NCI-H774 (cell line): ENCODE measurements at places on chromosomes 7 and 10.

DNA sequence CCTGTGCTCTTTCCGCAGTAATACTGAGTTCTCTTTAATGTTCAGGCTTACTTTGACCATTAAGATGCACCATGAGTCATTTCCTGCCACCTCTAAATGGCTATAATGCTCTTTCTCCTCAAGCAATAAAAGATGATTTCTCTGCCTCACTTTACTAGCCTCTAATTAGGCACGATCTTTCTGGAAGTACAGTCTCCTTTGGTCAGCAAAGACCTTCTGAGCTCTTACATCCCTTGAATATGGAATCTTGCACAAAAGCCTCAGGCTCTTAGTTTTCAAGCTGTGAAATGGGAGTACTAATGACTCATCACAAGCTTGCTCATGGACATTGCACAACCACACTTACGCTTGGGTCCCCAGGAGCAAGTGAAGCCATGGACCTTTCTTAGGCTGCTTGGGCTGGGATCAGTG lies 85.9 kb downstream of the FRMD4A start:
- no peak for DNase-seq

DNA sequence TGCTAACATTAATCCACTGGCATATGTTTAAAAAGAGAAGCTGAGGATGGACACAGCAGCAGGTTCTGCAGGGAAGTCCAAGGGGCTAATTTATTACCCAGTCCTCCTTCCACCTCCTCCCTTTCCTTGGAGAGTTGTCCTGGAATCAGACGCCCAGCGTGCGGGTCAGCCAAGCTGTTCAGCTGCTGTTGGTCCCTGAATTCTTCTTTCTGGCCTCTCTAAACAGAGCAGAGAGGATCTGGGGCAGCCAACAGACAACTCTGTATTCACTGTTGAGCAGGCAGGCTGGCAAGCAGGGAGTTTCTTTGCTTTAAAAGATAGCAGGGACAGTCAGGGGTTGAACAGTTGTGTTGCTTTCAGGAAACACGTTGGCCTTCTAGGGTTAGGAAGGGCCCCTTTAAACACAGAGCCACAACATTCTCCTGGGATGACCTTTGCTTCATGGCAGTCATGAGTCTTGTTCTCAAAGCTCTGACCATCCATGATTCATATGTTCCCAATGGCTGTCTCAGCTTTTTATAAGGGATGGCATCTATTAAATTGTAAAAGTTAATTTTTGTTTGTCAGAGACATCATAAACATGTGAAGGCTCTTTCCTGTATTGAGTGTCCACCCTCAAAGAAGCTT lies 217.0 kb downstream of the CREB5 start:
- no peak for DNase-seq

DNA sequence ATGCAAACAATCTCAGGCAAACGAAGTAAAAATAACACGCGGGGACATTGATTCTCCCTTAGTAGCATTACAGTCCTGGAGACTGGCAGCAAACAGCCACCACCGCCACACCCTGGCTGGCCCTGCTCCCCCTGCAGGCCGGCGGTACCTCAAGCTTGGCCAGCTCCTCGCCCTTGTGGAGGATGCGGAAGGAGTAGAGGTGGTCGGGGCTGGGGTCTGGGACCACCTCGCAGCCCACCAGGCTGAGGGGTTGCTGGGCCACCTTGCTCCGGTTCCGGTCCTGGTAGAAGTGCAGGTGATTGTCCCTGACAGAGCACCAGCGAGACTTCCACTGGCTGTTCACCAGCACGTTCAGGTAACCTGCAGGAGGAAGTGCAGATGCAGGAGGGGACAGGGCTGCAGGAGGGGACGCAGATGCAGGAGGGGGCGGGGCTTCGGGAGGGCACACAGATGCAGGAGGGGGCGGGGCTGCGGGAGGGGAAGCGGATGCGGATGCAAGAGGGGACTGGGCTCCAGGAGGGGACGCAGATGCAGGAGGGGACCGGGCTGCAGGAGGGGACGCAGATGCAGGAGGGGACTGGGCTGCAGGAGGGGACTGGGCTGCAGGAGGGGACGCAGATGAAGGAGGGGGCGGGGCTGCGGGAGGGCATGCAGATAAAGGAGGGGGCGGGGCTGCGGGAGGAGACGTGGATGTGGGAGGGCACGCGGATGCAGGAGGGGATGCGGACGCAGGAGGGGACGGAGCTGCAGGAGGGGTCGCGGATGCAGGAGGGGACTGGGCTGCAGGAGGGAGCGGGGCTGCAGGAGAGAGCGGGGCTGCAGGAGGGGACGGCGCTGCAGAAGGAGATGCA lies 65.7 kb downstream of the VWA2 start:
- DNase-seq: peak; percentile 37

DNA sequence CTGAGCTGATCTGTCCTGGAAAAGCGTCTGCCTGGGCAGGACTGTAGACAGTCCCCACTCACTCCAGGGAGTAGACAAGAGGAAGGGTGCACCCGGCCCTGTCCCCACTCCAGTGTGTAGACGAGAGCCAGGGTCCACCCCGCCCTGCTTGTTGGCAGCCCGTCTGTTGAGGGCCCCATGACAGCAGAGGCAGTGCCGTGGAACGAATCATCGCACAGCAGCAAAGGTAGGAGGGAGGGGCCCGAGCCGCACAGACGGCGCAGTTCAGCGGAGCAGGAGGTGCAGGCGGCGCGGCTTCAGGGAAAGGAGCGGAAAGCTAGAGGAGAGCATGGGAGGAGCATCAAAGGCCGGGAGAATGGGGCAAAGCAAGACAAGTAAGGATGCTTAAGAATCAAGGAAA lies 93.0 kb downstream of the DYNC2I1 start:
- DNase-seq: no peak

- no peak for DNase-seq
These were observed 95.0 kb upstream of the KIAA1217 start for GRCh38 chr10:24113901-24114300.

- no peak for DNase-seq
These were observed 398.5 kb upstream of the CNTNAP2 start for GRCh38 chr7:145718129-145718528.

DNA sequence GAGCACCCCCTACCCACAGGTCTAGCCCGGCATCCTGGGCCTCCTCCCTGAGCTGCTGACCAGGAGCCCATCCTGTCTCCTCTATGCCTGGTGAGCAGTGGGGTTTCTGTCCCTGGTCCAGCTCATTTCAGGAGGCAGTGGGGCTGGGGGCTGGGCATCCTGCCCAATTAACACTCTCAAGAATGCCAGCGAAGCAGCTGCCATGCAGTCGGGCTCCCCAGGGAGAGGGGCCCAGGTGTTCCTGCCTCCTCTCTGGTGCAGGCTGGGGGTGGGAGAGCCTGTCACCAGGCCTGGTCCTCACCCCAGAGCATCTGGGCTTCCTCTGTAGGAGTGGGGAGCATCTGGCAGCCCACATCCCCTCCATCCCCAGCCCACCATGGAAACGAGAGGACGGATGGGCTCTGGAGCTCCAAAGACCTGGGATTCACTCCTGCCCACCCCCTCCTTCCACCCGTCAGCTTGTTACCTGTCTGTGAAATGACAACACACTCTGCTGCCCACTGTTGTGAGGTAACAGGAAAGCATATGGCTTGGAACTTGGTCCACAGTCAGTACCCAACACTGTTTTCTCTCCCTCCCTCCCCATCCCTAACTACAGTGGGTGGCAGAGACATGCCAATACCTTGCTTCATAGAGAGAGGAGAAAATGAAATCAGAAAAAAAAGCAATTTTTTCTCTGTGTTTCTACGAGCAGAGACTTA lies 69.1 kb downstream of the SLIT1 start:
- DNase-seq: no peak

GRCh38 chr10:103763374-103764202 lies 91.8 kb downstream of the SH3PXD2A start:
- no peak for DNase-seq

DNA sequence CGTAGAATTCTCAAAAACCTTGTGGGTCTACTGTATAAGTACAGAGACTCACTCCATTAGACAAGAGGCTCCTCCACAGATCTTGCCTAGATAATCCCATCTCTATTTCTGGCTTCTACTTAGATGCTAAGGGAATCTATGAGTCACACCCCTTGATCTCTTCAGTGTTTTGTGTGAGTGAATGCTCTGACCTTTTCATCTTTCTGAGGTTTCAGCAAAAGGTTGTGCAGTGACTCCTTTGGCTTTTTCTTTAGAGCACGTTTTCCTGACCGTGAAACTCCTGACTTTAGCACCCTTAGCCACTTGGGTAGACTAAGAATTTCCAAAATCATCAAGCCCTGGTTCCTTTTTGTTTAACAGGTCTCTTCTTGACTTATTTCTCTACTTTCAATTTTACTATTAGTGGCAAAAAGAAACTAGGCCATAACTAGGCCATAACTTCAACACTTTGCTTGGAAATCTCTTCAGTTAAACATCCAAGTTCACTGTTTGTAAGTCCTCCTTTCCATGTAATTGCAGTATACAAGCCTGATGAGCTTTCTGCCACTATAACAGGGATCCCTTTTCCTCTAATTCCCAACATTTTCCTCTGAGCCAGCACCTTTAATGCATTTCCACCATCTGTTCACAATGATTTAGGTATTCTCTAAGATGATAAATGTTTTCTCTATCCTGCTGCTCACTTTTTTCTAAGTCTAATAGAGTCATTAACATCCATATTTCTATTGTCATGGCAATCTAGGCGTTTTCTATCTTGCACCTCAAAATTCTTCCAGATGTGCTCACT lies 19.4 kb downstream of the COPG2 start:
- no peak for DNase-seq

GRCh38 chr10:12409161-12409560 lies 59.8 kb downstream of the CAMK1D start:
- no peak for DNase-seq

- no peak for DNase-seq
These were observed 35.4 kb downstream of the JMJD1C start for GRCh38 chr10:63430091-63430998.

GRCh38 chr10:29734640-29734961 lies 99.8 kb upstream of the SVIL start:
- no peak for DNase-seq

DNA sequence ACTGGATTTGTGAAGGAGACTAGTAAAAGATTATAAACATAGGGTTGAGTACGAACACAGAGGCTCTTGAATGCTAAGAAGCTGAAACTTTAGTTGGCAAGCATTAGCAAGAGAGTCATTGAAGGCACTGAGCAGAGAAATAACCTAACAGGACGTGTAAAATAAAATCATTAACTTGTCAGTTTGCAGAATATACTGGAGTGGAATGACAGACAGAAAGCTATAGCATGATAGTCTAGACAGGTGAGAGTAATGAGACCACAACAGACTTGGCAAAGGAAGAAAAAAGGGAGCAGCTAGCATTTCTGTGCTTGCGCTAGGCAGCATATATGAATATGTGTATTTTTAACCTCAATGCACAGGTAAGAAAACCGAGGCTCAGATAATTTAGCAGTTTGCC lies 30.8 kb downstream of the MINDY3 start:
- DNase-seq: no peak

DNA sequence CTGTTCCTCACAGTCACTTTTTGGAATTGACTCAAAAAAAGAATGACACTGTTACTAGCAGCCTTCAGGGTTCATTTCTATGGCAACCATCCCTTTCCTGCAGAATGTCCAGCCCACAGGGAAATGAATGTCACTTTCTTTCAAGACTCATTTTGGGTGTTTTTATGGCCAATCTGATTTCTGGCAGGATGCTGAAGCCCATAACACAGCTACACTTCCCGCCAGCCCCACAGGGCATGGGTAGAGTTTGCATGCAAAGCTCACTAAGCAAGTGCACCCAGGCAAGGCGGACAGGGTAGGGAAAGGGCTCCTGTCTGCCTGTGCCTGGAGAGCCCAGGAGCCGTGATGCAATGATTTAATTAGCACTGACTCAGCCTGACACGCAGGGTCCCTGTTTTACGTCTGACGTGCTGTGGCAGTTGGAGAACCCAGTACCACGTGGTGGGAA lies 26.1 kb upstream of the GPAM start:
- no peak for DNase-seq

GRCh38 chr7:140059273-140060242 lies 3.2 kb downstream of the PARP12 start:
- peak; percentile 32 for DNase-seq

DNA sequence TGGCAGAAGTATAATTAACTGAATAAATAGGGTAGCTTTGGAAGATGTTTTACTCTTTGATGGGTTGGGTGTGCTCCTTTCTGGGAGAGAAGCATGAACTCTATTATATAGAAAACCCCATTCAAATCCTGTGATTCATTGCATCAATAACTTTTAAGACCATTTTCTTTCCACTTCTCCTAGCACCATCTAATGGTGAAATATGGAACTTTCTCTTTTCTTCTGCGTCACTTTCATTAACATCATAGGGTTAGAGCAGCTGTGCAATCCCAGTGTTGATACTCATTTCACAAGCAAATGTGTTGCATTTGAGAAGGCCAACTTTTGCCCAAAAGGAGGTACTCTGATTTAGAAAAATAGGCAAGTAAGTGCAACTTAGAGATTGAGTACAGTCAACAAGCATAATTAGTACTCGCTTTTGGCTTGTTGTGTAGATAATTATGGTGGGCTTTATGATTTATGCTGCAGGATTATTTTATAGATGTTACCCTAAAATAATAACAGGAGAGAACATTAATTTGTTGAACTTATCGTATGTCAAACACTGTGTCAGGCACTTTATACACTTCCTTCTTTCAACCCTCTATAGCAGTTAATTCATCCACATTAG lies 92.9 kb downstream of the CPED1 start:
- DNase-seq: peak; percentile 36

GRCh38 chr10:80253266-80253962 lies 36.0 kb downstream of the MAT1A start:
- DNase-seq: no peak

GRCh38 chr7:131861620-131862346 lies 305.4 kb upstream of the PODXL start:
- DNase-seq: peak; percentile 8

GRCh38 chr10:89837165-89838043 lies 136.0 kb downstream of the KIF20B start:
- DNase-seq: no peak

DNA sequence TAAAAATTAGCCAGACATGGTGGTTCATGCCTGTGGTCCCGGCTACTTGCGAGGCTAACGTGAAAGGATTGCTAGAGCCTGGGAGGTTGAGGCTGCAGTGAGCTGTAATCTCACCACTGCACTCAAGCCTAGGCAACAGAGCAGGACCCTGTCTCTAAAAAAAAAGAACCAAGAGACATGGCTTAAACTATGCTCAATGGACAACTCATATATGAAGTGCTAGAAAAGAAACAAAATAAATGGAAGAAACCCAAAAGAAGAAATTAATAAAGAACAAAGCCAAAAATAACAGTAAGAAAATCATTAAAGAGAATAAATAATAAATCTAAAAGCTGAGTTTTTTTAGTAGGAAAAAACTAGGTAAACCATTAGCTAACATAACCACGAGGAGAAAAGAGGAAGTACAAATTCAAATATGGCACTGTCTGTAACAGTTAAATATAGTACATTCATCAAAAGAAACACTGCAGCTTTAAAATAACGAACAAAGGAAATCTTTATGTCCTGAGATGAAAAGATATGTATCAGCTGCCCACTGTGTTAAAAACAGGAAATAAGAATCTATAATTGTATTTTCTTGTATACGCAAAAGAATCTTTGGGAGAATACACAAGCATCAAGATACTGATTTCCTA lies 48.7 kb downstream of the UPF2 start:
- DNase-seq: no peak

DNA sequence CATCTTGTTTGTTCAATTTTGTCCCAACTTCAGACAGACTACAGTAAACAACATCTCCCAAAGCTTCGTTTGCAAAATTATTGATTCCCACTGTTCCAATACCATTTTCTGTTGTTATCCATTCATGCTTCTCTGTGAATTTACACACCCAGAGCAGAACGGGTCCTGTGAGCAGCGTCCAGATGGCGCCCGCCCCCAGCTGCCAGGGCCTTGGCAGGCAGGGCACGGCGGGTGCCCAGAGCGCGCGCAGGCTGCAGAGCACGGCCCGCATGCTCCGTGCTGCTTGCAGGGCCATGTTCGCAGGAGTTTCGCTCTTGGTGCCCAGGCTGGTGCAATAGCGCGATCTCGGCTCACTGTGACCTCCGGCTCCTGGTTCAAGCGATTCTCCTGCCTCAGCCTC lies 32.5 kb upstream of the SEPTIN7 start:
- no peak for DNase-seq
